ENCODE measurements at places on chromosomes 1 and 21. TPM values are rescaled to one million over a fixed set of nuclear protein-coding genes. Genes with fewer than 3 reads are reported as not detected.
A peak's percentile ranks its signal among the peaks of the same experiment; 100 is the strongest.

DNA sequence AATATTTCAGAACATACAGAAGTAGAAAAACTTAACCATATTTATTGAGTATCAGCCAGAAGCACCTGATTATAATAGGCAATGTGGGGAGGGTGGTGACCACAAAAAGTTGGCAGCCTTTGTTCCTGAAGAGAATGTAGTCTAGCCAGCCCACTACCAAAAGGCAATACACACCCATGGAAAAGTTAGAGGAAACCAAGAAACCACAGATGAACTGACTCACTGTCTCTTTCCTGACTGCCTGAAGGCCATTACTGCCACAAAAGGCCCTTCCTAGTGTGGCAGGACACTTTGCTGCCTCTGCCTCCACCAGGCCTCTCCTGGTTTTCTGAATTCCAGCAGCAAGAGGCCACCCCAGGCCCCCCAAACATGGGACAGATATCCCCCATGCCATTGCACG is 14.6 kb upstream of the PROX1 start:
- H3K4me1 ChIP-seq = no peaks in the 10 kb centered on the region
- H3K27ac ChIP-seq = no peak overlapping the region
- no peaks in the 10 kb centered on the region for H3K36me3 ChIP-seq
- H3K27me3 ChIP-seq = no peaks in the 10 kb centered on the region
- no peak for DNase-seq
- no peak overlapping the region for H3K4me3 ChIP-seq

- H3K27ac ChIP-seq = no peak overlapping the region
- no peak for DNase-seq
- H3K4me3 ChIP-seq = no peak overlapping the region
- no peaks in the 10 kb centered on the region for H3K27me3 ChIP-seq
- H3K4me1 ChIP-seq = no peaks in the 10 kb centered on the region
Observed at GRCh38 chr1:4573526-4573925, 80.9 kb upstream of the AJAP1 start.

DNA sequence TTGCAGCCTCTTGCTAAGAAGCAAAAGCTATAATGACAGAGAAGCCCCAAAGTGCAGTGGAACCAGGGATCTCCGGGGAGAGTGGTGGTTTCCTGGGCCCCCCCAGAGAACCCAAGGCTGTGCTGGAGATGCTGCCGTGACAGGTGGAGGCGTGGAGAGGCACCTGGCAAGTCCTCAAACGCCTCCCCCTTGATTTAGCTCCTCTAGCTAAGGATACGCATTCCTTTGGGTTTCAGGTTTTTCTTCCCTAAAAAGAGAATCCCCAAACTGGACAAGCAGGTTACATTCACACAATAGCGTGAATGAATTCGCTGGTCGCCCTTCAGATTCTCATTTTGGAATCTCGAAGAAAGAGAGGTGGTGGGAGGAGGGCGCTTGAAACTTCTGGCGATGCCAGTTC is 853 bp upstream of the ATP1A1 start:
- no peak for DNase-seq
- H3K27ac ChIP-seq = peak overlapping the region; percentile 94
- H3K4me3 ChIP-seq = peak overlapping the region; percentile 82
- H3K27me3 ChIP-seq = no peaks in the 10 kb centered on the region

DNA sequence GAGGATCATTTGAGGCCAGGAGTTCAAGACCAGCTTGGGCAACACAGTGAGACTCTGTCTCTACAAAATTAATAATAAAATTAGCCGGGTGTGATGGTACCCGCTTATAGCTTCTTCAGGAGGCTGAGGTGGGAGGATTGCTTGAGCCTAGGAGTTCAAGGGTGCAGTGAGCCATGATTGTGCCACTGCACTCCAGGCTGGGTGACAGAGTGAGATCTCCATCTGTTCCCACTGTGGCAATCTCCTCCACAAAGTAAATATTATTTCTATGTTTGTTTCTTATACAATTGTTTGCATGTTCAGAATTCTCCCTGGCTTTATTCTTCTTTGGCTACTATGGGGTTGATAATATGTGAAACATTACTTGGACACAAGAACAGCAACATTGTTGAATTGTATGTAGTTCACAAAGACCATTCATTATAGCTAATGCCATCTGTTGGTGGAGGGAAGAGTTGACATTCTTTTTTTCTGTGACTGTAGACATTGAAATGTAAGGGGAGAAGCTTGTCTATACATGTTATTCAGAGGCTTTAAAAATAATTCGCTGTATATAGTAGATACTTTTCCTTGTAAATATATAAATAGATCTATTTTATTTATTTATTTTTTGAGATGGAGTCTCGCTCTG is 47.8 kb upstream of the SRSF10 start:
- peaks cover 5% of the 10 kb centered on the region for H3K4me1 ChIP-seq
- no peaks in the 10 kb centered on the region for H3K36me3 ChIP-seq
- no peaks in the 10 kb centered on the region for H3K27me3 ChIP-seq
- no peak overlapping the region for H3K4me3 ChIP-seq
- H3K27ac ChIP-seq = no peak overlapping the region

The FYB2 gene
- 0.26 TPM for total RNA-seq

DNA sequence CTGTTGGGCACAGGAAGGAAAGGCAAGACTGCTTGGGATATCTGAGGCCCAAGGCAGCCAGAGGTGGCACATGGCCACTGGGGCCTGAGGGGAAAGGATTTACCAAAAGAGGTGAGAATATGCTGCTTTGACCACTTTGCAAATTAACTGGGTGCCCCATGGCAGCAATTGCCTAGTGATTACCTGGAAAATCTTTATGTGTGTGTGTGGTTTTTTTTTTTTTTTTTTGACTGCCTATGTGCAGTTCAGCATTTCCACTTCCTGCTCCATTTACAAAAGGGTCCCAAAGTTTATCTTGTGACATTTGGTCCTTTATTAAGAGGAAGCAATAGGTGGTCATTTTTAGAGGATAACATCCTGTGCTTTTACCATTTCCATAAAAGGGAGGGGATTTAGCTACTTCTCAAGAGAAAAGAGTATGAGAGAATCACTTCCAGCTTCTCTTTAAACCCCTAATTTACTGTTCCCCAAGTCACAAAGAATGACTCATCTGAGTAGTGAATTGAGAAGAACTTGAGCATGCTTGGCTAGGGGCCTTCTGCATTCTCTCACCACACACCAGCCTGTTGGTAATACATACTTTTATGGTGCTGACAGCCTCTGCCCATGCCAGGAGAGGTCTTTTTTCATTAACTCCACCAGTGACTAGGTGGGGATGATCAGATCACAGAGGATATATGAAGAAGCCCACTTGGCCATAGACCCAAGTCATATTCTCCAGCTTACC is 52.1 kb downstream of the SYDE2 start:
- H3K4me1 ChIP-seq = no peaks in the 10 kb centered on the region
- no peaks in the 10 kb centered on the region for H3K36me3 ChIP-seq
- no peak overlapping the region for H3K4me3 ChIP-seq
- no peak overlapping the region for H3K27ac ChIP-seq
- no peaks in the 10 kb centered on the region for H3K27me3 ChIP-seq

The ZCCHC17 gene
- 23.3 TPM for total RNA-seq

The BACH1 gene
- total RNA-seq = 55.6 TPM

The SOD1 gene
- 134 TPM for total RNA-seq

The ERO1B gene
- 26.2 TPM for total RNA-seq

- no peaks in the 10 kb centered on the region for H3K27me3 ChIP-seq
- H3K4me1 ChIP-seq = no peaks in the 10 kb centered on the region
- no peak overlapping the region for H3K27ac ChIP-seq
- no peak for DNase-seq
Observed at GRCh38 chr1:15212954-15213291, 34.1 kb upstream of the FHAD1 start.

GRCh38 chr1:77218477-77219165 is 609 bp downstream of the PIGK start:
- no peaks in the 10 kb centered on the region for H3K36me3 ChIP-seq
- H3K27ac ChIP-seq = peak overlapping the region; percentile 87
- H3K27me3 ChIP-seq = no peaks in the 10 kb centered on the region
- DNase-seq = no peak
- peak overlapping the region; percentile 72 for H3K4me3 ChIP-seq
- no peaks in the 10 kb centered on the region for H3K4me1 ChIP-seq

The AGBL4 gene
- not detected for total RNA-seq

- no peak for DNase-seq
- no peaks in the 10 kb centered on the region for H3K27me3 ChIP-seq
- H3K4me1 ChIP-seq = no peaks in the 10 kb centered on the region
- no peak overlapping the region for H3K27ac ChIP-seq
Observed at GRCh38 chr1:216621536-216621935, 101.7 kb downstream of the ESRRG start.

- peak; percentile 84 for DNase-seq
- peak overlapping the region; percentile 83 for H3K27ac ChIP-seq
- no peak overlapping the region for H3K4me3 ChIP-seq
- H3K27me3 ChIP-seq = no peaks in the 10 kb centered on the region
- H3K36me3 ChIP-seq = no peaks in the 10 kb centered on the region
- peaks cover 3% of the 10 kb centered on the region for H3K4me1 ChIP-seq
Observed at GRCh38 chr1:1858382-1859086, 32.4 kb downstream of the GNB1 start.

- no peaks in the 10 kb centered on the region for H3K4me1 ChIP-seq
- H3K36me3 ChIP-seq = no peaks in the 10 kb centered on the region
- H3K27me3 ChIP-seq = no peaks in the 10 kb centered on the region
- no peak overlapping the region for H3K4me3 ChIP-seq
Observed at GRCh38 chr1:109963864-109964263, 20.7 kb upstream of the AHCYL1 start.

DNA sequence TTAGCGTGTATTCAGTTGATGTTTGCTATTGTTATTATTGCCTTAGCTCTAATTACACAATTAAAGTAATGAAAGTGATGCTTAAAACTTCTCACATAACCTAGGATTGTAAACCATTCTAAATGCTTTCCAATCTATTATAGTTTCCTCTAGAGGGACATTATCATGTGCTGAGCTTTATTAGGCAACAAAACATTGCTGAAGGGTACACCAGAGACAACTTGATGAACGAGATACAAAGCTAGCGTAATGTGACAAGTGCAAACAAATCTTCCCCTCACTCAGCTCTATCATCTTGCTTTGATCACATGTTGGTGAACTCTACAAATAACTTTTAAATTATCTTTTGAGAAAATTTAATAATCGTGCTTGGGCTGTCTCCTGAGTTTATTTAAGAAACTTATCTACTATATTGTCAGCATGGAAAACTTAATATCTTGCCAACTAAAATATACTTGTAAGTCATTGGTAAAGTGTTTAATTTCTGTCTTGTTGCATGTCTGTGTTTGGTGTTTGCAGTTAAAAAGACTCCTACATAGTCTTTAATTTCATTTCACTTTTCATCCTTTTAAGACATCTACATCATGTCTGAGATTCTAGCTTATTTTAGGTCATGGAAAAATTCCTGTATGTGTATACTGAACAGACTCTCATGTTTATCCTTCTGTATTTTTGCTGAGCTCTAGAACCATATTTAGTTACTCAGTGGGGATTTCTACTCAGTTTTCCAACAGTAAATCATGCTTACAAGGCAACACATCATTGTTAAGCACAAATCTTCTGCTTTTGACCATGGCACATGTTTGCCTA is 104.2 kb upstream of the ADAMTS5 start:
- no peaks in the 10 kb centered on the region for H3K27me3 ChIP-seq
- DNase-seq = no peak
- H3K36me3 ChIP-seq = no peaks in the 10 kb centered on the region
- no peaks in the 10 kb centered on the region for H3K4me1 ChIP-seq
- H3K4me3 ChIP-seq = no peak overlapping the region

DNA sequence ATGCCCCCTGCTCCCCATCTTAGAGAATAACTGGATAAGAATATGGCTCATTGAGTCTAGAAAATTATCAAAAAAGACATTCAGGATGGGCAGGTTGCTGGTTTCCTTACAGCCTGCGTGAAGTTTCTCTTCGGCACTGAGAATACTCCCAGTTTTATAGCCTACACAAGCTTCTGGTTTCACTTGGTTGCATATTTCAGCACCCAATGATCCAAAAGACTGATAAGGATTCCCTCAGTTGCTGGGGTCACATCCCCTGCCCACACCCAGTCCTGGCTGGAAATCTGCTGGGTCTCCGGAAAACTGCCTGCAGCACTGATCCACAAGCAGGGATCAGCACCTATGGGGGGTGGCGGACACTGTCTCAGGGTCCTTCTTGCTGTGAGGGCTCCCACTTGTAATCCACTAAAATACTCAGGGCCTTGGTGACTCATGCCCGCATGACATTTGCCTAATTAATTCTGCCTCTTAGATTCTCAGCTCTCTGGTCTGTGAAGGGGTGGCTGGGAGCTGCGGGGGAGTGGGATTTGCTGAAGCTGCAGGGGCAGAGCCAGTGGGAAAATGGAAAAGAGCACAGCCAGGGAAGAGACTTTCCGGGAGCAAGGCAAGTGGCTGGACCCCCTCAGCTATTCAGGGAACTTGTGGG is 142.5 kb downstream of the ZNF648 start:
- no peak overlapping the region for H3K27ac ChIP-seq
- no peaks in the 10 kb centered on the region for H3K4me1 ChIP-seq
- no peak for DNase-seq

DNA sequence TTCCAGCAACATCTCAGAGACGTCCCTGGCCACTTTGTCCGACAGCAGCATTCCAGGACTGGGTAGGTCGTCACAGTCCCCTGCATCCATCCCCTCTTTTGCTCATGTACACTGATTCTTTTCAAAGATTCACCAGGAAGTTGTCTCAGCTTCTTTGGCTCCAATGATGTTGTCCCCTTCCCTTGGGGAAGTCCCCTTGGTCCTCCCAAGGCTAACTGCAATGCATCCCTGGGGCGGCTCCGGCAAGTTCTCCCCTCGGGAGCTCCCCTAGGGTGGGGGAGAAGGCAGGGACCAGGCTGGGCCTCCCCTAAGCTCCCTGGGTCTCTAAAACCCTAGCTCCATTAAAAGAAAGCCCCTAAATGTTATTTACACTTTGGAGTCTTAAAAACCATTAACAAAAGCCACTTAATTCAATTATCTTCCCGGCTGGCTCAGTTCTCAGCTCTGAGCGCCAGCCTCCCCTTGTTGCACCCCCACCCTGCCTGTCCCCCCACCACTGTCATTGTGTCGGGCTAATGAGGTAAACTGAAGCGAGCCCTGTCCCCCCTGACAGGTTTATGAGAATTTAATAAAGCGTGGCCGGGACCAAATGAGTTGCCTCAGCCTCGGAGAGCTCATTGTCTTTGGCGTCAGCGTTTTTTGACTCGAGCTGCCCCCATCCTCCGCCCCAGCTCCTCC is 25.3 kb downstream of the KNCN start:
- H3K36me3 ChIP-seq = no peaks in the 10 kb centered on the region
- H3K4me3 ChIP-seq = no peak overlapping the region
- H3K27me3 ChIP-seq = no peaks in the 10 kb centered on the region
- H3K27ac ChIP-seq = no peak overlapping the region
- DNase-seq = no peak

DNA sequence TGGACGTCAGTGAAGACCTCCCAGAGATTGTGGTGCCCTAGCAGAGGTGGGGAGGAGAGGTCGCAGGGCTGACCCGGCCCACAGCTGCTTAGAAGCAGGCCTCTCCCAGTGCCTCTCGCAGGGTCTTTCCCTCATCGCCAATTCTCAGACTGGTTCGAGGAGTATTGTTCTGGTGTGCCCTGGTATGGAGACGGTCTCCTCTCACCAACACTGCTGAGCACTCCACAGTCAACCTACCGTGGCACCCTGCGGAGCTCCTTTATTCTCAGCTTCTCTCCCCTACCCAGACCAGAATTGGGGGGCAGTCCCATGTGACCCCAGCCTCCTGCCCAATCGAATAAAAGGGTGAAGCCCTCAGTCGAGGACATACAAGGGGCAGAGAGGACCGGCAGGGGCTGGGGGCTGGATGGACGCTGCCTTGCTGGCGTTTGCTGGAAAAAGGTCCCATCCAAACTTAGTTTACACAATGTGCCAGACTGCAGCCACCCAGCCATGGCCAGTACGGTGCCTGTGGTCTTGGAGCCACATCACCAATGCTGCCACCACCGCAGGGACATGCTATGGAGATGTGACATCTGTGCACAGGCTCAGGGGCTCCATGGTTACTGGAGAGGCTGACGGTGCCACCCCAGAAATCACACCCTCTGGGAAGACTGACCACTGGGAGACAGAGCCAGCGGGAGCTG is 80.8 kb downstream of the STUM start:
- no peaks in the 10 kb centered on the region for H3K36me3 ChIP-seq
- H3K27me3 ChIP-seq = no peaks in the 10 kb centered on the region
- no peaks in the 10 kb centered on the region for H3K4me1 ChIP-seq
- no peak overlapping the region for H3K4me3 ChIP-seq

All from uterus (tissue), 4 donors.